ENCODE measurements at places on chromosomes 3 and 15.

DNA sequence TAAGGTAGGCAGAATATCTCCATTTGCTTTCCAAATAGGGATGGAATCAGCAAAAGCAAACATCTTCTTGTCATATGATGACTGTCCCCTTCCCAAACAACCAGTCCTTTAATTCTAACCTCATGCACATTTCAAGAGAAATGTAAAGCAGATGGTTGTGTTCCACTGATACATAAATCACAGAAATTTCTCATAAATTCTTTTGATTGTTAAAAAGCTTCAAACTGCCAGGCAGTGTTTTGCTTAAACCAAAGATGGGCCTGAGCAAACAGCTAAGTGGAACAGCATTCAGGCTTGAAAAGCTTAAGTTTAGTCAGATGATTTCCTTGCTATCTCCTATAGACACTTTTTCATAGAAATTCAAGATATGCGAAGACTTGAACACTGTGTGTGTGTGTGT, 74.3 kb upstream of the SOX2 start:
- DNase-seq: no peak

DNA sequence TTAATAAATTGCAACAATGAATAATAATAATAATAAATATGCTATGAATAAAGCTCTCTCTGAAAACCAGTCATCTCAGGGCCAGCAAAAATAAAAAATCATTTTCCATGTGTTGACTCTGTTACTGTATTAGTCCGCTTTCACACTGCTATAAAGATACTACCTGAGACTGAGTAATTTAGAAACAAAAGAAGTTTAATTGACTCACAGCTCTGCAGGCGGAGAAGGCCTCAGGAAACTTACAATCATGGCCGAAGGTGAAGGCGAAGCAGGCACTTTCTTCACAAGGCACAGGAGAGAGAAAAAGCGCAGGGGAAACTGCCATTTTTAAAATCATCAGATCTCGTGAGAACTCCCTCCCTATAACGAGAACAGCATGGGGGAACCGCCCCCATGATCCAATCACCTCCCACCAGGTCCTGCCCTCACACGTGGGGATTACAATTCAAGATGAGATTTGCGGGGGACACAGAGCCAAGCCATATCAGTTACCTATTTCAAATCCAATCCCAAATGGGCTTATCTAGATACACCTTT, 224.1 kb downstream of the IGSF11 start:
- DNase-seq: no peak

- no peak for DNase-seq
Observed at GRCh38 chr3:133926736-133927539, 31.3 kb upstream of the RAB6B start.

GRCh38 chr3:123397921-123398785, 50.7 kb downstream of the ADCY5 start:
- DNase-seq: no peak

DNA sequence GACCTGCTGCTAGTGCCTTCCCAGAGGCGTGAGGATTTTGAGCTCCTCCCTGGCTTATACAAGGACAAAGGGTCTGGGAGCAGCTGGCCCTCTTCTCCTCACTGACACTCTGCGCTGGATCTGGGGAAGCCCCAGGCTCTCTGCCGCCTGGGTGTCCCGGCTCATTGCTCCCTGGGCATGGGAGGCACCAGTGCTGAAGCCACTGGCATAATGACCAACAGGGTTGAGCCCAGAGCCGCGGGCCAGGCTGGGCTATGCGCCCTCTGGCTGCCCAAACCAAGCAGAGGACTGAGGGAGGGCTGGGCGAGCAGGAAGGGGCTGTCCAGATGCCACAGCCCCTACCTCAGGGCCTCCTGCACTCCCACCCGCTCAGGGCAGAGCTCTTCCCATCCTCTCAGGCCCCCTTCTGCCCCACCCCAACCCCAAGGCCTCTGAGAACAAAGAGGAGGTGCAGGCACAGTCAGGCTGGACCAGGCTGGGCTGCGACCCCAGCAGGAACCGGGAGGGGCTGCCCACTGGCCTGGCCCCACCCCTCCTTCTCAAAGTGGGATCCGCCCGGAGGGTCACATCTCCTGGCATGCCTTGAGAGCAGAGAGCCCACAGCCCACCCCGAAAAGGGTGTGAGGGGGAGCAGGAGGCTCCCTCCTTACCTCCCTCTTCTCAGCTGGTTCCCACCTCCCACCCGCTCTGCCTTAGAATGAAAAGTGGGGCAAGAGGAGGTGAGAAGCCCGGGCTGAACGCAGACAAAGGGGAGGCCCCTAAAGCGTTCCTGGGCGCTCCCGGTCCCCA, 1.6 kb downstream of the LINGO1 start:
- no peak for DNase-seq

- no peak for DNase-seq
Observed at GRCh38 chr3:150627557-150627956, 24.4 kb downstream of the SELENOT start.

Data from stimulated activated CD4-positive, alpha-beta T cell treated with anti-CD3 and anti-CD28 coated beads, TNF-alpha, amount 100 ng/mL, for 1 hour (primary cell).